ENCODE measurements at places on chromosomes 7 and 10. TPM values are rescaled to one million over a fixed set of nuclear protein-coding genes. Genes with fewer than 3 reads are reported as not detected.

ACTL6B gene
- total RNA-seq, result 0.99 TPM

PTF1A gene
- total RNA-seq, result 0.11 TPM

SLC13A1 gene
- total RNA-seq, result not detected

GLCCI1 gene
- 24.2 TPM for total RNA-seq

GALNT17 gene
- total RNA-seq, result 61.1 TPM

UCMA gene
- 1.9 TPM for total RNA-seq

DGKB gene
- total RNA-seq, result 3.0 TPM

ODAD2 gene
- 4.1 TPM for total RNA-seq

IFIT1 gene
- 2.0 TPM for total RNA-seq

CFAP58 gene
- total RNA-seq, result 0.92 TPM

PRKG1 gene
- 15.6 TPM for total RNA-seq

UCN3 gene
- total RNA-seq, result not detected
